Immature natural killer cell (primary cell): ENCODE measurements at places on chromosomes 12 and 14.

GRCh38 chr12:109696485-109697269, 16.9 kb upstream of the FAM222A start:
- DNase-seq, result no peak

DNA sequence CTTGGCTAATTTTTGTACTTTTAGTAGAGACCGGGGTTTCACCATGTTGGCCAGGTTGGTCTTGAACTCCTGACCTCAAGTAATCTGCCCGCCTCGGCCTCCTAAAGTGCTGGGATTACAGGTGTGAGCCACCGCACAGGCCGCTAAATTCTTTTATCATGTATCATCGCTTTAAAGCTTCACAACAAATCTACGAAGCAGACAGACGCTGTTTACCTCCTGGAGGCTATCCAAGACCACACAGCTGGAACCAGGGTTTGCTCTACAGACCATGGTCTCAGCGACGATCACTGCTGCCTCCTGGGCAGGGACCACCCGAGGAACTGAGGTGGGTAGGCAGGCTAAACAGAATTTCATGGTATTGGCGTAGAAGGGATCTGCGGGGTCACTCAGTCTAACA, 27.2 kb downstream of the KRT80 start:
- no peak for DNase-seq

DNA sequence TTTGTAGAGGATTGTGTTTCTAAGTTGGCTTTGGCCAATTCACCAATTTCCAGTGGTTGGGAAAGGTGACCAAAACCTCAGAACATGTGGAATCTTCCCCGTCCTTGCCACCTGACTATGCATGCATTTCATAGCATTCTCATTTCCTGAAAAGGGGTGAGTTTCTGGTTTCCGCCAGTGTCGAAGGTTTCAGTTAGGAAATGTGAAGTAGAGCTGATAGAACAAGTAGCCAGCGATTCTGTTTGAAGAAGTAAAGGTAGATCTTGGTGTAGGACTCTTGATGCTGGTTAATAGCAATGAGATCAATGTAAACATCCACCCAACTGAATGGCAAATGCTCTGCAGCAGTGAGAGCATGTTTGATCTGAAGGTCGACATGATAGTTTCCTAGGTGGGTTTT, 15.9 kb downstream of the SMOC1 start:
- DNase-seq, result no peak

DNA sequence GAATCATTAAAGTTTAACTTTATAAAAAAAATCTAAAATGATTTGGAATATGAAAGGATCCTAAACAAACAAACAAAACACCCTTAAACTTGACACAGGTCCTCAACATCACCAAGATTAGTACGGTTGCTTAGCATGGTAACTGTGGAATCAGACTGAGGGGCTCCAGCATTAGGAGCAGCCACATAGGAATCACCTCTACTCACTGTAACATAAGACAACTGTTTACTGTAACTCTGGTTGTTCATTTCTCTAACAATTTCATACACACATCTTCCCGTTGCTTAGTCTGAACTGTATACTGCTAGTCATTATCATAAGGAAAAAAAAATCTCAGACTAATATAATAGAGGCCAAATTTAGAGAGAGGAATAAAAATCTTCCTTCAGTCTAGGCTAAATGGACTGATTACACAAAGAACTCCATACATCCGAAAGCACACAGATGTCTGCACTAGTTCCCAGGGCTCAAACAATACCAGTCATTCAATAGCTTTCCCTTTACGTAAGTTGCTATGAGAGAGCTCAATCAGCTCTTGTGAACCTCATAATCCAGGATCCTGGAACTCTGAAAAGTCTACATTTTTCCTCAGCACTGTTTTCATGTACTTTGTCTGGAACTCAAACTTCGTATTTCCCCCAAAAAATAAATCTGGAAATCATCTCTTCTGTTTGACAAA, 26.0 kb downstream of the LRP6 start:
- no peak for DNase-seq

DNA sequence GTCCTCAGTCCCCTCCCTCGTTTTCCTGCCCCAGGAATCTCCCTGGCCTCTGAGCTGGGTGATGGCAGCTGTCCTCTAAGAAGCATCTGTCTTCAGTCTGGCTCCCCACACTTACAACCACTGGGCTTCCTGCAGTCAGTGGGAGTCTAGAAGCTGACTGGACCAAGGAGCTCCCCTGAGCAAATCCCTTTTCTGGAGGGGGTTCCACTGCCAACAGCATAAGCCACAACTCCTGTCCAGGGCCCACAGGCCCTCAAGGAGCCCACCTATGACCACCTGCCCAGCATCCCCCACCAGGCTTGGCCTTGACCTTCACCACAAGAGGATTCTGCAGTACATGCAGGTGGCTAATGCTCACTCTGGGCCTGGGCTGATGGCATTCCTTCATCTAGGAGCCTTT, 4.1 kb downstream of the RDH16 start:
- DNase-seq, result no peak

GRCh38 chr14:21155963-21156362, at the start of gene OR5AU1:
Gene OR5AU1, minus strand, starts transcription at chr14:21156063. Its CDS starts 191 bp downstream, at chr14:21155872.
- no peak for DNase-seq

DNA sequence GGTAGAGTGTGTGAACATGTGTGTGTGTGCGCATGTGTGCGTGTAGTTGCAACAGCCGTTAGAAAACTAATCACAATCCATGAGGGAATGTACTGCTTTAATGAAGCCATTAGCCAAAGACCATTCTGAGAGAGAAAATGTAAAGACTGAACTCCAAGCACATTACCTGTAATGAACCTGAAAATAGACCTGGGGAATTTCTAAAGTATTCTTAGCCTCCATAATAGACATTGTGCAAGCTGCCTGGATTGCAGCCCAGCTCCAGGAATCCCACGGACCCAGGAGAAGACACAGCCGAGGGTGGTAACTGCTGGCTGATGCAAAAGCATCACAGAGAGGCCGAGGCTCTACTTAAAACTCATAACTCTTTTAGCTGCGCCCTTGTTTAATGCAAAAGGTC, 156.6 kb downstream of the SLC15A4 start:
- DNase-seq, result no peak

DNA sequence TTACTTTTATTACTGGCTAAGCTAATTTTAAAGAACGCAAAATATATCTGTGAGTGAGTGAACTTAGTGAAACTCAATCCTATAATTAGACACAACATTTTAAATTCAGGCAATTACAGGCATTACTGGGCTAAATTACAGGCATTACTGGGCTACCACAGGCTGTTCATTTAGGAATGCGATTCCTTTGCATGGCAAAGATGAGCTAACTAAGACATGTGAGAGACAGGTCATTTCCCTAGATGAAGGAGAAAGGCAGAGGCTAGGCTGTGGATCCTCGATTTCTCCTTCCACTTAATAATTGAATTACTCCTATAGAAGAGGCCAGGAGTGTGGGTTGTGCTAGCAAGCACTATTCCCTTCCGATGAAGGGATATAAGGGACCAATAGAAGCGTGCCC, 429.4 kb upstream of the LMO3 start:
- DNase-seq, result no peak

- DNase-seq, result no peak
Observed at GRCh38 chr12:77625441-77625840, 205.3 kb upstream of the NAV3 start.

DNA sequence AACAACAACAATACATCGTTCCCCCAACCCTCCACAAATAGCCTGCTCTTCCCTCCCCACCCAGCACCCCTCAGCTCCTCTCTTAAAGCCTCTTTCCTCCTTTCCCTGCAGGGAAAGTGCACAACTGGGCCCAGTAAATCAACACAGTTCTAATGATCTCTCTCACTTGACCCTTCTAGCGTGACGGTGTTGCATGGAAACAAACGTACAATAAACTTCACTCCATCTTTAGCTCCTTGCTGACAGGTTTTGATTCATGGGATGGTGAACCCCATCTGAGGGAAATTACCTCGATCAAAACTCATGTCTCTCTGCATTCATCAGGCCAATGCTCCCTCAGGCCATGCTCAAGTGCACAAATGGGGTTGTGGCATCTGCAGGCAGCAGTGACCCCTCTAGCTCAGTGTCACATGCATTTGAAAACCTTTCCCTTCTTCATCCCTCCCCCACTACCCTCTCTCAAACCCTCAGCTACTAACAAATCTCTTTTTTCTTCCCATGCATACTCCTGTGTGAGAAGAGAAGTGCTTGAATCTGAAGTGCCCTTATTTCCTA, 22.9 kb downstream of the GDF11 start:
- no peak for DNase-seq

- no peak for DNase-seq
Observed at GRCh38 chr14:86221755-86222154, 691.8 kb downstream of the FLRT2 start.

DNA sequence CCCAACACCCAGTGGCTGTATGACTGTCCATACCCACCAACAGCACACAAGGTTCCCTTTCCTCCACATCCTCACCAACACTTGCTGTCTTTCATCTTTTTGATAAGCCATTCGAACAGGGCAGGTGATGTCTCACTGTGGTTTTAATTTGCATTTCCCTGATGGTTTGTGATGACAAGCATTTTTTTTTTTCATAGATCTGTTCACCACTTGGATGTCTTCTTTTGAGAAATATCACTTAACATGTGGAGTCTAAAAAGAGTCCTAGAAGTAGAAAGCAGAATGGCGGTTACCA, 198.1 kb upstream of the DIO3 start:
- no peak for DNase-seq

GRCh38 chr12:121537814-121538698, 42.8 kb downstream of the KDM2B start:
- DNase-seq, result peak; percentile 67

DNA sequence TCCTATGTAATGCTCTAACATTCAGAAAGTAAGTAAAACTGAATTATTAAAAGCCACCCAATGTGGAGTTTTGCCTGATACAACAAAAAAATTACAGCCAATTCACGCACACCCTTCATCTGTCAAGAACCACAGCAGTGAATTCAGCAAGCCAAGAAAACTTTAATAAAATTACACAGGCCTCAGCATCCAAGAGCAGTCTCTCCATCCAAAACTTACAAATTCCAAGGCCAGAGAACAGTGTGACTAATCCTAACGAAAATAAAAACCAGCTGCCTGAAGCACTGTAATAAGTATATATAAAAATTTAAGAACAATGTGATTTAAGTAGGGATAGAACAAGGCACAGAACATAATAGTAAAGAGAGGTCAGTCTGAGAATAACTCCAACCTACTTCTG, 54.2 kb downstream of the SIX6 start:
- no peak for DNase-seq

- DNase-seq, result no peak
Observed at GRCh38 chr14:28762955-28763326, 3.6 kb upstream of the FOXG1 start.

DNA sequence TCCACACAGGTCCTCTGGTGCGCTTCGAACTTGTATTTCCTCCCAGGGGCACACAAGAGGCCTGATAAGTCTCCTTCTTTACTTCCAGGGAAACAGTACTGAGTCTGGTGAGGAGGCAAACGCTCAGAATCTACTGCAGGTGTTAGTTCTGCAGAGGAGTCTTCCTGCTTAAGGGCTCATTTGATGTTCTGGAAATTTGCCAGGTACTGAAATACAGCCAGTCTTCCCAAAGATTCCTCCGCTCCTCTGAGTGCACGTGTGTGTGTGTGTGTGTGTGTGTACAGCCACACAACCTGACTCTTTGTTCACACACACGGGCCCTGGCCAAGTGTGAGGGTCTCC, 92.0 kb downstream of the FBXL14 start:
- DNase-seq, result no peak

DNA sequence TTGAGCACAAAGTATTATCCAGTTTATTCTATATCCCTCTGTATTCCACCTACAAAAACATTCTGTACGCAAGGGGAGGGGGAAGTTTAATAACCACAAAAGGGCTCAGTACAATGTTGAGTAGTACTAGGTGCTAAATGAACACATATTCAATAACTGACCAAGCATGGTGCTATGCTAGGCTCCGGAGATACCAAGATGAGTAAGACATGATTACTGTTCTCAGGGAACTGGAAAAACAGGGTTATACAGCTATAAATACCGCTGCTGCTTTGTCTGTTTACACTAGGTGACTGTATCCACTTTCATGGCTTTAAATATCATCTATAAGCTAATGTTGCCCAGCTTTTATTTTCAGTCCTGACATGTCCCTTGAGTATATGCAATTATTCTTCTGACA, 135.8 kb downstream of the INSM2 start:
- no peak for DNase-seq

GRCh38 chr14:69291891-69292561, 32.1 kb downstream of the GALNT16 start:
- no peak for DNase-seq

GRCh38 chr14:61231810-61232209, 49.3 kb downstream of the TMEM30B start:
- DNase-seq, result no peak

GRCh38 chr14:77976591-77976990, 176.7 kb downstream of the ADCK1 start:
- no peak for DNase-seq

DNA sequence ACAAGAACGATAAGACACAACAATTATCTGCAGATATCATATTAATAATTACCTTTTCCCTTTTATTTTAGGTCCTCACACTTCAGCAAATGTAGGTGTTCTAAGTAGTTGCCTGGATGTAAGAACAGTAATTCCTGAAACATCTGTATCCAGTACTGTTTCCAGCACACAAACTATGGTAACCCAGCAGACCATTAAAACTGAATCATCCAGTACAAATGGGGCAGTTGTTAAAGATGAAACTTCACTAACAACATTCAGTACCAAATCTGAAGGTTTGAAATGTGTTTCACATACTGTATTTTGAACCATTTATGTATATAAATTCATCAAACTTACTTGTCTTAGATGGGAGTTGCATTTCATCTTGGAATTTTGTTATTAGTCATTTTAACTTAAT, 31.0 kb downstream of the HCFC2 start:
- DNase-seq, result no peak

DNA sequence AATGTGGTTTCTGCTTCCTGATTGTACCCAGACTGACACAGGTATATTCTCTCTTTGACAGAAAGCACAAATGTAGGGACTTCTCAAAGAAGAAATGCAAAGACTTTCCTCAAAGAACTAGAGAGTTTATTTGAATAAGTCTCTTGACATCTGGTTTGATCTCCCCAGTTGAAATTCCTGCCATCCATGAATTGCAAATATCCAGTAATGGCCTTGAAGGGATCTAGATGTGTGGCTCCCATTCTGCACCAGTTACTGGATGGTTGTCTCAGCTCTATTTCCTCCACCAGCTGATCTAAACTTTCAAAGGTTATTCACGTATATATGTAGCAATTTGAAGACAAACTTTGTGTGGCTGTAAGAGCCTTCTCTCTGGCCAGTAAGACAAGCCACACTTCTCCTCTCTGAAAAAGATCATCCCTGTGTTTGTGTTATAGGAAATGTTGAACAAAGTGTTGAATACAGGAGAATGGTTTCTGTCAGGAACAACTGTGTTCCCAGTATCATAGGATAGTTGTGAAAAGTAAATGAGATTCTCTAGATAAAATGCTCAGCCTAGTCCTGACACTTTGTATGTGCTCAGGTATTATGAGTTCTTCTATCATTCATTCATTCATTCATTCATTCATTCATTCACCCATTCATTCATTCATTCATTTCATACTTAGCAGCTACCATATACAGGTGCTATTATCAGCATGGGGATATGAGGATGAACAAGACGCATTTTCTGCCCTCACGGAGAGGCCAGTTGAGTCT, 22.7 kb upstream of the GPRC5A start:
- no peak for DNase-seq
